ENCODE measurements at places on chromosomes 16 and 17.

DNA sequence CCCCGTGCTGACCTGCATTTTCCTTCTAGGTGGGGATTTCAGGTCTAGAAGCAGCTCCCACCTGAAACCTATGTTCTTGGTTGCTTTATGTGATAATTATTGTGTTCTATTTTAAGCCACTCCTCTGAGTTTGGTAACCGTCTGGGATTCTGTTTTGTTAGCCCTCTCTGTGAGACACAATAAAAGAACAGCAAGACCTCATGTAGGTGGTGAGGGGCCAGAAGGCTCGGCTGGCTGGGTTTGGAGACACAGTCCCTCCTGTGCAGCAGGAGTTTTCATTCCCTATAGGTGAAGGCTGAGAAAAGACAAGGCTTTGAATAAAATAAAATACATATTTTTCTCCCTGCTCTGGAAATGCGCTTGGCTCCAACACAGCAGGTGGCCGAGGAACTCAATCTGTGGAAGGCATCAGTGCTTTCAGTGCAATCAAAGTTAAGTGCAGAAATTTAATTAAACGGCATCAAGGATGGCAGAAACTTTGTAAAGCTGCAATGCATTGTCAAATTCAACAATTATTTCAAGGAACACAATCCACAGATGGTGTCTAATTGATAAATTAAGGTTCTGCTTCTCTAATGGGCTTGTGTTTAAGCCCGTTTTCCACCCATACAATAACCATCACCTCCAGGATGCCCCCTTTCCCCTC lies 107.8 kb downstream of the MSI2 start:
- DNase-seq: no peak

DNA sequence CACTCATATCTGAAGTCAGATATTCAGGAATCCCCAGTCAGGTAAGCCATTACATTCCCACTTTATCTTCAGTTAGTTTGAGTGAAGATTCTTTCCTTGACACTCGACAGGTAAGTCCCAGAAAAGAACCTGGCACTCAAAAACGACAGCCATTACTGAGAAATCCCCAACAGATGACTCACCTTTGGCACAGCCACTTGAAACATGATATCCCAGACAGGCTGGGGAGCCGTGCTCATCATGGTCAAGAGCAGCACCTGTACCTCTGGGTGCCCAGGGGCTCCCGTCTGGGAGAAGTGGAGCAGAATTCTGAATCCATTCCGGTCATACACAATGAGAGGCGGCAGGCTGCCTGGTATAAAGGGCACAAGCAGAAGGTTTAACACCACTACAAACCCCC lies 16.8 kb upstream of the COG7 start:
- no peak for DNase-seq

DNA sequence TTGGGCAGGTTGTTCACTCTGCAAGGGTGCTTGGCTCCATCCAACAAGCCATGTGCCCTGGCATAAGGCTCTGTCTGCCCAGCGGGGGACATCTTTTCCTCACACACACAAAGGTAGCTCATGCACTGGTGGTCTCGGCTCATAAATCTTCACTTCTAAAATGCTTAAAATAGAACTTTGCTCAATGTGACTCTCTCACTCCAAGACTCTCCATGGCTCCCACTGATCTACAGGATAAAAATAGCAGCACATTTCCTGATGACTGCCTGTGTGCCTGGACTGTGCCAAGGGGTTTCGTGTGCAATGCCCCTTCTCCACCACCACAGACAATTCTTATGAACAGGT lies 15.1 kb upstream of the CIBAR2 start:
- no peak for DNase-seq

GRCh38 chr17:8151120-8151640 lies 1.0 kb downstream of the PER1 start:
- peak; percentile 88 for DNase-seq

DNA sequence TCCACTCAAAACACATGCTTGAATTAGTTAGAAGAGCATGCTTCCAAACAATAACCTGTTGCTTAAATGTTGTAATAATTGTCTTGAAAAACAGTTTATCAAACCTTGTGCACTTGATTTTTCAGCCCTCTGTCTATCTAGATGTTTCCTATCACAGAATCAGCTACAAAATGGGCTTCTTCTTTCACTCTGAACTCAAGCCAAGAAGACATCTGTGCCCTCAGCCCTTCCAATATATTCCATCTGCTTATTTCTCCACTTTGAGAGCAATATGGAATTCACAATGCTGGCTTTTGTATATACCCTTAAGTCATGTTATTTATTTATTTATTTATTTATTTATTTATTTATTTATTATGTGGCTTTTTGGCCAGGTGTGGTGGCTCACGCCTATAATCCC lies 234.2 kb downstream of the TOX3 start:
- no peak for DNase-seq

DNA sequence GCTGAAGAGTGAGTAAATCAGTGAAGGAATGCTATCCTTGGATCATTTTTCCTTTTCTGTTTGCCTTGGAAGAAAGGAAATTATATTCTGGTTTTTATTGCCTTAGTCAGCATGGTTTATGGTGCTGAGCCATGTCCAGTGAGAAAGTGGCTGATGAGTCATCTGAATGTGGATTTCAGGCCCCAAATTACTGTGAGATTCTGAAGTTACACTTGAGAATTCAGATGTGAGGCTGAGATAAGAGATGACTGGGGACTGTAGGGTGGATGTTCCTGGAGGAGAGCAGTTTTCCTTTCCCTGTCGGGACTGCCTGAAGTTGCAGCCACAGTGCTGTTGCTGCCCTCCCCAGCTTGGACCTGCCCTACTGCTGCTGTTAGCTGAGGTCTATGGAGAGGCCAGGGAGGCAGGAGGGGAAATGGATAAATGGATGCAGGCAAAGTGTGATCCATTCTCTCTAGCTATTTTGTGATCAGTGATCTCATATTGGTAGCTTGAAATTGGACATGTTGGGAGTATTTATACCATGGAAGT lies 4.2 kb upstream of the MAP3K14 start:
- peak; percentile 40 for DNase-seq

GRCh38 chr16:77977339-77977738 lies 45.0 kb upstream of the CLEC3A start:
- DNase-seq: no peak

DNA sequence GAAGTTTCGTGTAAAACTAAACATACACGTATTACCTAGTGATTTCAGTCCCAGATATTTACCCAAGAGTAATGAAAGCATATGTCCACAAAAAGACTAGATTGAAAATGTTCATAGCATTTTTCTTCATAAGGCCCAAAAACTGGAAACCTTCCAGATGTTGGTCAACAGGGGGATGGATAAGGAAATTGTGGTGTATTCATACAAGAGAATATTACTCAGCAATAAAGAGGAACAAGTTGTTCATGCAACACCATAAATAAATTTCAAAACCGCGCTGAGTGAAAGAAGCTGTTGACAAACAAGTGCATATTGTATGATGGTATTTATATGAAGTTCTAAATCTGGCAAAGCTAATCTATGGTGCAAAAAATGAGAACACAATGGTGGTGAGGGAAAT lies 54.1 kb upstream of the NFAT5 start:
- no peak for DNase-seq

DNA sequence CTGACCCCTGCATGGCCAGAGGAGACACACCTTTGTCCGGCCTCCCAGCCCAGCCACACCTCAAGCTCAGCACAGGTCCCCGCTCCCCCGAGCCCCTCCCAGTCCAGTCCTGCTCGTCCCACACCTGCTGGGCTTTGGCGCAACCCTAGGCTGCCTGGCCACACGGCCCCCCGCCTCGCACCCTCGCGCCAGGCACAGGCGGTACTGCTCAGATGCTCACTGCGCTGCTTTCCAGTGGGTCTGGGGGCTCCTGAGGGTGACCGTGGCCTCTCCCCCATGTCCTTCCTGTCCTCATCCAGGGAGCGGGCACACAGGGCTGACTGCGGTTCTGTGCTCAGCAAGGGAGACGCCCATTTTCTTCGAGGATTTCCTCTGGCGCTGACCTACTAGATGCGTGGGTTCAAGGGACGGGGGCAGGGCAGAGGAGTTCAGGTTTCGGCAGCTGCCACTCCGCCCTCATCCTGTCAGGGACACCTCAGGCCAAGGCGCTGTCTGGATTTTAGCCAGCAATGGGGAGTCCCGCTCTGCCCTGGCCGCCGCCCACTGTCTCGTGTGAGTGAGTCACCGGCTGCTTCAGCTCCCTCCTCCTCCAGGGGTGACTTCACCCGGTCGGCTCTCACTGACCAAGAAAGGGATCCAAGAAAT lies 118.0 kb upstream of the ZNF469 start:
- peak; percentile 75 for DNase-seq

- DNase-seq: peak; percentile 58
Measured at GRCh38 chr17:32461853-32462617, 17.7 kb downstream of the PSMD11 start.

GRCh38 chr16:19392352-19392751 lies 25.3 kb upstream of the TMC5 start:
- no peak for DNase-seq

- no peak for DNase-seq
Measured at GRCh38 chr17:5585836-5586521, 1.7 kb upstream of the NLRP1 start.

GRCh38 chr16:24738895-24739294 lies 9.4 kb downstream of the TNRC6A start:
- no peak for DNase-seq

DNA sequence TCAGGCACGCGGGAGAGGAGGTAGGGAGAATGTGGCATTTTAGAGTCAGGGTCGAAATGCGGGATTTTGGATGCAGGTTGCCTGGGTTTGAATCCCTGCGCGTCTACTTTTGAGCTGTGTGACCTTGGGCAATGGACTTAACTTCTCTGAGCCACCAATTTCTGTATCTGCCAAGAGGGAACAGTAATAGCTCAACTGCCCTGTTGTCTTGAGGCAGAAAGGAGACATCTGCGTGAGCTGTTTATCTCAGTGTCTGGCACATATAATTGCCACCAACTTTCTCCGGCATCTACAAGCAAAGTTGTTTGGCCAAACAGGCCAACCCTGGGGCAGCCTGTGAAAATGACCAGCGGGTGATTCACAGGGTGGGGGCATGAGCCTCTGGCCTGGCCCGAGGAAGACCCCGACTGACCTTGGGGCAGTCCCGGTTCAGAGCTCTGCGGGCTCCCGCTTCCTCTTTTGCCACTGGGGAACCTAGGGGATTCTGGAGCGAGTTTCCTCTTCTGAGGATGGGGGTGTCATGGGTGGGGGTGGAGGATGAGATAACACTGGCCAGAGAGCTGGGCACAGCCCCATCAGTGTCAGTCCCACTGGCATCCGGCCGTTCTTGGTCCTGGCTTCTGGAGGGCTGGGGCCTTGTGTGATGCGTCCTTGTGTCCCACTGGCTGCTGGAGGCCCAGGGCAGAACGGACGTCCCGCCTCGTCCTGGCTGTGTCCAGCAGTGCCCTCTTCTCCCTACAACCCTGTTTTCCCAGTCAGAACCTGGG lies 1.3 kb downstream of the SNN start:
- peak; percentile 42 for DNase-seq

GRCh38 chr17:57629470-57629869 lies 115.6 kb downstream of the CCDC182 start:
- no peak for DNase-seq

- DNase-seq: no peak
Measured at GRCh38 chr16:67930191-67930590, 1.5 kb downstream of the CTRL start.

GRCh38 chr16:90010676-90011507 lies 8.4 kb downstream of the DBNDD1 start:
- DNase-seq: no peak

DNA sequence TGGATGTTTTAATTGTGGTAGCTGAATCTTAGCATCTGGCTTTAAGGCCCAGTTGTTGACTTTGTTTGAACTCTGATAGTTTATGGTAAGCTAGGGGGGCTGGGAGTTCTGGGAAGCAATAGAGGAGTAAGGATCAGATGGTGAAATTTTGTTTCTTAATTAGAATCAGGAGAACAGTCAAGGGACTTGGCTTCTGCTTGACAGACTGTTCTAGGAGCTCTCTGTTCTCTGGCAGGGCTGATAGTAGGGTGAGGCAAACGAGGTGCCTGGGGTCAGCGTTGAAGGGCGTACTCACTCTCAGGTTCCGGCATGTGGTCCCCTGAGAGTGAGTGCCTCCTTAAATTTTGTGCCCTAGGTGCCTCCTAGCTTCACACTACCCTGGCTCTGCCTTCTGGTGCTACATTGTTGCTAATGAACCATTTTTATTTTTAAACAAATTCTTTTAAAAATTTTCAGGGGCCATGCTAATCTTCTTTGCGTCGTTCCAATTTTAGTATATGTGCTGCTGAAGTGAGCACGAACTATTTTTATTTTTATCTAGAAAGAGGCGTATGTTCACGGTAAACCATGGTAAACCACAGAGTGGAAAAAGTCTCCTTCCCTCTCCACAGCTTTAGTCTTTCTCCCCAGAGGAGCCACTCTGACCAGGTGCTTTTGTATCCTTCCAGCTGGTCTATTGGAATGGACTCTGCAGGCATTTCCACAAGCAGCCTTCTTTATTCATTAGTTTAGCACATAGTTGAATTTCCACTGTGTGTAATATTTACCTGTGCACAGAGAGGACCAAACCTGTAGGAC lies 19.7 kb downstream of the SLC7A6 start:
- DNase-seq: no peak

DNA sequence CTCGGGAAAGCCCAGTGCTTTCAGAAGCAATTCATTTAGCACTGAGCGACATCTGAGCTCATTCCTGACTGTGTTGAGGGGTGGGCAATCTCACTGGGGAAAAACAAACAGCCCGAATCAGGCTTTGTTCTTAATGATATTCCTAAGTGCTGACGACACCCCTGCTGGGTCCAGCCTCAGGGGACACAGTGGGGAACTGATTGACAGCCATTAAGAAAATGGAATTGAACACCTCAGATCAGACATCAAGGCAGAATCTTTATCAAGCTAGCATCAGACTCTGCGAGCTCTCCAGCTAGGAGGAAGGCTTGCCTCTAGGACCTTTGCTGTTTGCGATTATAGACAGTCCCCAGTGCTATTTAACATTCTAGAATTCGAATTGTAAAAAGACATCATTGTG lies 22.5 kb upstream of the LYRM9 start:
- DNase-seq: peak; percentile 94

- DNase-seq: no peak
Measured at GRCh38 chr17:83070800-83071341, 8.5 kb upstream of the METRNL start.

DNA sequence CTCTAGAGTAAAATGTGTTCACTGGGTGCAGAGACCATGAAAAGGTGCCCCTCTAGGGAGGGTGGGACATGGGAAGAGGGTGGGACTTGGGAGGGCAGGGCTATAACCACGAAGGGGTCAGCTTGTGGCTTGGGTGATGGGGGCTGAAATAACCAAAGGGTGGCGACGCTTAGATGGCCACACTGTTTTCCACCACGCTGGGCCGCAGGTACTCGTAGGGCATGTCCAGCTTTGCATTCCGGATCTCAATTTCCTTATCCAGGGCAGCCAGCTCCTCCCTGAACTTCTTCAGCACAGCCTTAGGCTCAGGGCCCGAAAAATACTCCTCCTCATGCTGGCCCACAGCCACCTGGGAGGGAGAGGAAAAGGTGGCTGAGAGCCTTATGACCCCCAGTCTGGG lies 10.0 kb downstream of the ALOX15 start:
- no peak for DNase-seq

DNA sequence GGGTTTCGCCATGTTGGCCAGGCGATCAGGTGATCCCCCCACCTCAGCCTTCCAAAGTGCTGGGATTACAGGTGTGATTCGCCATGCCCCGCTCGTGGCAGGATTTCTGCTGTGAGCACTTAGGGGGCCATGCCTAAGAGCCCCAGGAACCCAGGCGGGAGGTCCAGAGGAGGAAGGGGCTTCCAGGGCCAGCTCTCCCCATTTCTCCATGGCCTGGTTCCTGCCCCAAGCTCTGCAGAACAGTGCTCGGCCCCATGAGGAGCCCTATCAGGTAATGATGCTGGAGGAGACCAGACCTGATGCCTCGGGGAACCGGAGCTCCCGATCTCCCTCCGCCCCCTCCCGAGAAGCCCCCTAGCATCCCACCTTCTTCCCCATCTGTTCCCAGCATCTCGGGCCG lies 53.6 kb downstream of the RMI2 start:
- no peak for DNase-seq

All from ELF-1 (cell line).